NCI-H1694 treated with DMSO at 0.1 percent for 48 hours (cell line): ENCODE measurements at places on chromosomes 1 and 21.

DNA sequence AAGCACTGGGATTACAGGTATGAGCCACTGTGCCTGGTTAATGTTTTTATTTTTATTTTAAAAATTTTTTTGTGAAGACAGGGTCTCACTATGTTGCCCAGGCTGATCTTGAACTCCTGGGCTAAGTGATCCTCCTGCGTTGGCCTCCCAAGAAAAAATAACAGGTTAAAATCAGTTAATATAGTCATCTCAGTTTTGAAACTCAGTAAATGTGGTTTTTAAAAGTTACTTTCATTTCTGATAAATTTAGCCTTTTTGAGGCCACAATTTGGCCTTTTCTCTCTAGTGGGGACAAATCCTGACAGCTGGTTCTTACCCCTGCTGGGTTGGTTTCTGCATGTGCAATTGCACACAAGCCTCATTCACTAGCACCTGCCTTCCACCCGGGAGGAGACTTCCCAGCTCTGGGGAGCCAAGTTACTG is 13.3 kb downstream of the PMF1 start:
- DNase-seq: no peak

GRCh38 chr1:203572134-203572625 is 54.5 kb upstream of the ATP2B4 start:
- DNase-seq: no peak

DNA sequence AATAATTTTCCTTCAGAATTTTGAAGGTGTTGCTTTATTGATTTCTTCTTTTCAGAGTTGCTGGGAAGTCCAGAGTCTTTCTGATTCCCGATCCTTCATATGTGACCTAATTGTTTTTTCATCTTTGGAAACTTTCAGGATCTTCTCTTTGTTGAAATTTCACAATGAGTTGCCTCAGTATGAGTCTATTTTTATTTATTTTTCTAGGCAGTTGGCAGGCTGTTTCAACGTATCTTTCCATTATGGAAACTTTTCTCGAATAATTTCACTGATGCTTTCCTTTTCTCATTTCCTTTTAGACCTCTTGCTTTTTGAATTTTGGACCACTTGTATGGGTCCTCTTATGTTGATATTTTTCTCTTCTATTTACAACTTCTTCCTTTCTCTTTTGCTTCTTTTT is 354.3 kb downstream of the TGFB2 start:
- no peak for DNase-seq

DNA sequence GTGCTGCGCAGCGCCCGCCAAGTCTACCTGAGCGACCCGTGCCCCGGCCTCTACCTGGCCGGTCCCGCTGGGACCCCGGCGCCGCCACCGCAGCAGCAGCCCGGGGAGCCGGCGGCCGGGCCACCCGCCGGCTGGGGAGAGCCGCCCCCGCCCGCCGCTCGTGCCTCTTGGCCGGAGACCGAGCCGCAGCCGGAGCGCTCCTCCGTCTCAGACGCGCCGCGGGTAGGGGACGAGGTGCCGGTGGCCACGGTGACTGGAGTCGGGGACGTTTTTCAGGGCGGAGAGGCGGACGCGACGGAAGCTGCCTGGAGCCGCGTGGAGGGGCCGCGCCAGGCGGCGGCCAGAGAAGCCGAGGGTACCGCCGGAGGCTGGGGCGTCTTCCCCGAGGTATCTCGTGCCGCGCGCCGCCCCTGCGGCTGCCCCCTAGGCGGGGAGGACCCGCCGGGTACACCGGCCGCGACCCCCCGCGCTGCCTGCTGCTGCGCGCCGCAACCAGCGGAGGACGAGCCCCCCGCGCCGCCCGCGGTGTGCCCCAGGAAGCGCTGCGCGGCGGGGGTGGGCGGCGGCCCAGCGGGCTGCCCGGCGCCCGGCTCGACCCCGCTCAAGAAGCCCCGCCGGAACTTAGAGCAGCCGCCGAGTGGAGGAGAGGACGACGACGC is 646 bp downstream of the IER5 start:
- DNase-seq: no peak

GRCh38 chr1:22447621-22448111 is 4.0 kb upstream of the ZBTB40 start:
- DNase-seq: no peak

- DNase-seq: no peak
Measured at GRCh38 chr1:87598429-87598828, 269.7 kb downstream of the LMO4 start.

- DNase-seq: no peak
Measured at GRCh38 chr1:218667781-218668516, 322.8 kb downstream of the TGFB2 start.

- DNase-seq: no peak
Measured at GRCh38 chr1:95657248-95657647, 423.2 kb downstream of the RWDD3 start.

DNA sequence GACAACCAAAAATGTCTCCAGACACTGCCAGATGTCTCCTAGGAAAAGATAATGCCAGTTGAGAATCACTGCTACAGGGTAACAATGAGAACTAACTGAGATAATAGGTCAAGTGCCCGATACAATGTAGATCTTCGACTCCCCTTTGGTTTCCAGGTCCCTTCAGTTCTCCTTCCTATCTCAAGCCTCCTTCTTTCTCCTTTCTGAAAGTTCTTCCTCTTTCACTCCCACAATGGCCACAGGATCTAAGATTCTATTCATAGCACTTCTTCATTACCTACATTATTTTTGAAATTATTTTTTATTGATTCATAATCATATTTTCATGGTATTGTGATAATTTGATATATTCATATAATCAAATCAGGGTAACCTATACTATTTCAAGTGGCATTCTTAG is 6.3 kb downstream of the PFDN2 start:
- no peak for DNase-seq

GRCh38 chr1:214124281-214124805 is 136.6 kb downstream of the PROX1 start:
- DNase-seq: no peak

DNA sequence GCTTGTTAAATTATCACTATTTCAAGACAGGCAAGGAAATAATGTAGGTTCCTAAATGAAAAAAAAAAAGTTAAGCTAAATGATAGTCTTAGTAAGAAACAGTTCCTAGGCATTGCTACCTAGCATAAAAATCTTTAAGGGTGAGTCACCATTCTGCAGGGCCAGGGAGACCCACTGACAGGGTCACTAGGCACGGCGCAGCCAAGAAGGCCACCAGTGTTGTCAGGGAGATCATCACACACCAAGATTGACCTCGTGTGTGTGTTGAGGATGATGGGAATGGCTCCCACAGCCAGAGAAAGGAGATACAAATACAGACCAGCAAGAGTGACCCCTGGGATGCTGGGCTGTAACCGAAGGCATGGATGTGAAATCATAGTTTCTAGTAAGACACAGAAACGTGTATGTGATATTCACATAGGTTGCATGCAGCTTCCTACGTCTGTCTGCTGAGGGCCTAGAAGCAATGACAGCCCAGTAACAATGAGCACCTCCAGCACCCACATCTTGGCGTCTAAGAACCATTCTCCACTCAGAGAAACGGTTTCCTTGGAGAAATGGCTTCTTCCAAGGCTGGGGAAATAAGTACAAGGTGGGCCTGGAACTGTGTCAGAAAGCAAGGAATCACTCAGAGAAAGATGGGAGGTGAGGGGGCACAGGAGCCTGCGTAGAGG is 29.1 kb downstream of the RIPK4 start:
- DNase-seq: no peak

DNA sequence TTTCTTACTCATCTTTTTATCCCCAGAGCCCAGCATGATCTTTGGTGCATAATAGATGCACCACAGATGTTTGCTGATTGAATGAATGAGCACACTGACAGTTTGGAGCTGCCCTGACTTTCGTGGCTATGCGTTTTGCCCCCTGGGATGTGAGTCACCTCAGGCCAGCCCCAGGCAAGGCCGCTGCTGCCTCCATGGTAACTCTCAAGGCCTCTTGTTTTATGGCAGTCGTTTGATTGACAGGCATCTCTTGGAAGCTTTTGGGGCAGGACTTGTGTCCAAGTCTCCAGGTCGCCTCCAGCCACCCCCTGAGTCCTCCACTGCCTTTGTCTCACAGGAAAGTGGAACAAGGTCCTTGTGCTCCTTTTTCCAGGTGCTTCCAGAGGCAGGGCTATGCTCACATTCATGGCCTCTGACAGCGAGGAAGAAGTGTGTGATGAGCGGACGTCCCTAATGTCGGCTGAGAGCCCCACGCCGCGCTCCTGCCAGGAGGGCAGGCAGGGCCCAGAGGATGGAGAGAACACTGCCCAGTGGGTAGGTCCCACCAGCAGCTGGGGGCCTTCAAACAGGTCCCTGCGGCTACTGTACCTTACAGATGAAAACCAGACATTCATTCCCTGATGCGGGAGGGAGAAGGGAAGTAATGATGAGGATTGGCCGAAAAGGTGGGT is 11.2 kb downstream of the PSEN2 start:
- no peak for DNase-seq

DNA sequence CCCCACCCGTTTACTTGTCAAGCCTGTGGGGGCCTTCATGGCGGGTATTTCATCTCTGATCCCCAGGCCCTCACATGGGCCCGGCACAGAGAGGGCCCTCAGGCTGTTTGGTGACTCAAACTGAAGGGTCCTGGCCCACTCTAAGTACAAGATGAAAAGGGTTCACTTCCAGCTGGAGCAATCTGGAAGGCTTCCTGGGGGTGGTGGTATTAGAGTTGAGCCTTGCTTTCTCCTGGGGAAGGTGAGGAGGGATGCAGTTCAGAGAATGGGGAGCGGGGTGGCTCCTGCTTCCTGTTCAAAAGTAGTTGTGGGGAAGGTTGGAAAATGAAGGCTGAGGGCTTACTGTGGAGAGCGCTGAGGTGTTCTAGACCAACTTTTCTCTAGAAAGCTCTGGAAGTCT is 47.7 kb downstream of the DHRS3 start:
- no peak for DNase-seq

GRCh38 chr1:61580417-61580816 is 144.5 kb downstream of the TM2D1 start:
- DNase-seq: no peak

GRCh38 chr1:58884706-58885661 is 101.1 kb upstream of the JUN start:
- DNase-seq: no peak

- DNase-seq: no peak
Measured at GRCh38 chr1:178311164-178311563, 185.6 kb downstream of the CLEC20A start.

DNA sequence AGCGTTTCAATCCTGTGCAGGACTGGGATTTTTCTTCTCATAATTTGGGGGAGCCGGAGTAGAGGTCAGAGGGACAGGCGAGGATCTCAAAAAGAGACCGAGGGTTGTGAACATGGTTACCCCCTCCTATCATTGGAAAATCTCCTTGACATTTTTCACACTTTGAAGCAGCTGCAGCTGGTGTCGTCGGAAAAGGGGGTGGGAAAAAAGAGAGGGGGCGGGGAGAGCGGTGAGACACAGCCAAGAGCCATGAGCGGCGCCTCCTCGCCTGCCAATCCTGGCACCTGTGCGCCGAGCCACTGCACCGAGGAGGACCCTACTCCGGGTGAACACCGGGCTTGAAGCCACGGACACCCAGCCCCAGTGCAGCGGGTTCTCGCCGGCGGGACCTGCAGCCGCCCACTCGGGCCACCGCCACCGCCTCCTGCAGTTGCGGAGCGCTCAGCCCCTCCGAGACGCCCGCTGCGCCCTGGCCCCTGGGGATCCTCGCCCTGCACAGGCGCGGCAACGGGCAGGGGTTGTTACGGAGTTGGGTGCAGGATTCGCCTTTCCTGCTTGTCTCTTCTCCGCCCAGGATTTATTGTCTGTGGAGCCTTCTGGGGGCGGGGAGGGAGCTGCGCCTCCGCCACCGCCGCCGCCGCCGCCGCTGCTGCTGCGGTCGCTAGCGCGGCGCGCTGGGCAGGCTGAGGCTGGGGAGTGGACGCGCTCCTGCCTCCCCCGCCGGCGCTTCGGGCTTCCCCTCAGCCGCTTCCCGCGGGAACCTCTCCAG is at the start of gene LRRC7:
Gene LRRC7 (plus strand): TSS at position 271 of the 769 bp plus-strand sequence. CDS start 718 bp downstream, outside the sequence.
- DNase-seq: peak; percentile 41

DNA sequence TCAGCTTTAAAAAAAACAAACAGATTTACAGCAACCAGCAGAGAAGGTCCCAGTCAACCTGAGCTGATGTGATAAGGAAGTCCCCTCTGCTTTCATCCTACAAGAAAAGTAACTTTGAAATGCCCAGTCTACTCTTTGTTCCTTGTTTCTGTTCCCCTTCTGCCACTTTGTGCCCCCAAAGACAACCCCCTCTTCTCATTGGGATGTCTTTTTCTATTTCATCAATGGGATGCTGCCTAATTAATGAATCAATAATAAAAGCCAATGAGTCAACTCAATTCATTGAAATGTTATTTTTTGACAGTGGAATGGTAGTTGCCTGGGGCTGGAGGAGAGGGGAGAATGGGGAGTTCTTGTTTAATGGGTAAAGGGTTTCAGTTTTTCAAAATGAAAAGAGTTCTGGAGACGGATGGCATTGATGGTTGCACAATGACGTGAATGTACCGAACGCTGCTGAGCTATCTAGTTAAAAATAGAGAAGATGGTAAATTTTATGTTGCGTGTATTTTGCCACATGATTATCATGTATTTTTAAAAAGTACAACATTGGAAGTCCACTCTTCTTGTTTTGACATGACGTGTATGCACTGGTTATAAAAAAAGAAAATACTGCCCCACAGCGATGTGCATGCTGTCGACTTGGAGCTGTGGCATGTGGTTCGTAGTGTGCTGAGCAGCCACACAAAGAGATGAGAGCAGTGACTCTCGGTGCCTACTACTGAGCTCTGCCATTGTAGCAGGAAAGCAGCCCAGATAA is 22.4 kb upstream of the PADI2 start:
- DNase-seq: no peak

DNA sequence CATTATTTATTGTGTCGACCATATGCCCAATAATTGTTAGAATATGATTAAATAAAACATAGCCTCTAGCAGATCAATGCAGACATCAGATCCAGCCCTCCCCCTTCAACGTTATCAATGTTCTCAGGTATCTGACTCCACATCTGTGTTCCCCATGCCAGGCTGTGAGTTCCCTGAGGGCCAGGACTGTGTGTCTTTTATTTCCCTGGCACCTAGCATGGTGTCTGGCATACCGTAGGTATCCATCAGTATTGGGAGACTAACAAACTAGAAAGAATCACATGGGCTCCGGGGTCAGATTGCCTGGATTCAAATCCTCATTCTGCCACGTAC is 48.3 kb downstream of the SDC3 start:
- no peak for DNase-seq
